ENCODE measurements at places on chromosomes 4 and X.

DNA sequence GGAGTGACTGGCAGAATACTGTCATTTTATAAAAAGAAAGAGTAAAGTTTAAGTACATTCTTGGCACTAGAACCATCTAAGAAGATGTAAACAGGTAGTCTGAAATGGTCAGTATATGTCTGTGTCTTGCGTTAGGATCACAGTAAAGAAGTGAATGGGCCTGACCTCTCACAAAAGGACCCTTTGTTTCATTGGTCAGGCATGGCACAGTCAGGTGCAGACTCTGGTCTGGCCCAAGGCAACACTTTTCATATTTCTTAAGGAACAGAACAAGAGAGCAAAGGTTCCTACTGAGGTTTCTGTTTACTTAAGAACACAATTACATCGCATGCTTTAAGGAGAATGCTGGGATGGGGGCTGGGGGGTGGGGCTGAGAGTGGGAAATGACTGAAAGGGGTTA, 48.1 kb downstream of the RPGR start:
- DNase-seq: no peak

DNA sequence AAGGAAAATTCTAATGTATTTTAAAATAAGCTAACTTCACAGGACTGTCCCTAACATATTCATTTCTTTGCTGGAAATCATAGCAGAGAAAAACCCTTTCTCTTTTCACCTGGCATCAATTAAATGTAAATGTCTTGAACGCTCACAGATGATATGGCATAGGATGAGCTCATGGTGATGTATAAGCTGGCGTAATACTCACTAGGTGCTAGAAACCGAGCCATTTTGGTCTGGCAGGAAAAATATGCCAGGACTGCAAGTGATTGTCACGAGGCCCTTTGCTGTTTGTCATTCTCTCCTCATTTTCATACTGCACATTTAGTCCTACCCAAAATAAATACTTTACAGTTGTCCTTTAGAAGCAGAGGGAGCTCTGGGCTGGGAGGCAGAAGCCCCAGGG, 222.7 kb upstream of the LNX1 start:
- DNase-seq: no peak

DNA sequence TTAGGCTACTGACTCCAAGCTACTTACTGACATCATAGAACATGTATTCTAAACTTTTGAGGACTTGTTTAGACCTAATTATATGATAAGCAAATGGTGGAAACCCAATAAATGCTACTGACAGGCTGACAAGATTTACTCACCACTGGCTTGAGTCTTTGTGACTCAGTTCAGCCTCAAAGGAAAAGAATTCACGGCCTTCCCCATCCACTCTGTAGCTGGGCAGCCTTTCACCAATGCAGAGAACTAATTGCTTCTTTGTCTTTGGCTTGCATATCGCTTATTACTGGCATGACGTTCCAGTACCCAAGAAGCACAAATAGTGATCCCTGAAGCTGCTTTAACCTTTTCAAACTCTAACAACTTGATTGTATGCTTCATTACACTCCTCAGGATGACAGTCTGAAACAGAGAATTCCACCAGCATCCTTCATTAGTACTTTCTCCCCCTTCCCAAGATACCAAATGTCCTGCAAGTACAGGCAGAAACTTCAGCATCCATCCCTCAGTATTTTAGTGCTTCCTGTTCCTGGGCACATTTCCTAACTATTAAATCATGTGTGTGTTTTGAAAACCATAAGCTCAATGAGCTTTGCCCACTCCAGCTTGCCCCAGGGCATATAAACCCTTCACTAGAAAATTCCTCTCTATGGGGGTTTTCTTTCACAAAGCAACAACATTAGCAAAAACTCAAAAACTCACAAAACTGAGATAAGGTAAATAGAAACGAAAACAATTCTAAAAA, 298.1 kb upstream of the SLC7A11 start:
- no peak for DNase-seq

DNA sequence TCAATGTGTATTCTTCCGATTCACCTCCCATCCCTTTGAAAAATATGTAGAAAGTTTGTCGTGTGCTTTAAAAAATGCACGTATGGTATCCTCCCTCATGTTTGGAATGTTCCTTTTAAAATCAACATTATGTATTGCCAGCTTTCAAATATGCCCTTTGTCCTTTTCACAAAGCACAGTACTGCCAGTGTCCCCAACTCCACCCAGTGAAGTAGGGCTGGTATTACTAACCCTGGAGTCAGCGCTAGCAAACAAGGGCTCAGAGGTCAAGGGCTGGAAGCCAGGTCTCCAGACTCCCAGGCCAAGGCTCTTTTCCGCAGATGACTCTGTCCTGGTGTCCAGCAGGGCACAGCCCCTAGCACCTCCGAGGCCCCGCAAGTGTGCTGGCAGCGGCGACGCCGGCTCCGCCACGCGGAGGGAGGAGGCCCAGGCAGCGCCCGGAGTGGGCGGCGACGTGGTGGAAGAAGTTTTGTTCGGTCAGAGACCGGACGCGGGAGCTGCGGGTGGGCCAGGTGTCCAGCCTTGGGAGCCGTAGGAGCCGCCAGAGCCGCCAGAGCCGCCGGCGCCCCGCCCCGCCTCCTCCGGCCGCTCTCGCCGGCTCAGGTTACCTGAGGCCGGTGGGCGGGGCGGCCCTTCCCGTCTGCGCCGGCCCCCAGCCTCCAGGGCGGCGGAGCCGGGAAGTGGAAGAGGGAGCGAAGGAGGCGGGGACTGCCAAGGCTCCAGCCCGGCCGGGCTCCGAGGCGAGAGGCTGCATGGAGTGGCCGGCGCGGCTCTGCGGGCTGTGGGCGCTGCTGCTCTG, at the start of gene IL13RA1:
IL13RA1 (plus strand) TSS at position 720 of the 799 bp plus-strand sequence; CDS start at position 753, 33 bp downstream.
- DNase-seq: no peak

DNA sequence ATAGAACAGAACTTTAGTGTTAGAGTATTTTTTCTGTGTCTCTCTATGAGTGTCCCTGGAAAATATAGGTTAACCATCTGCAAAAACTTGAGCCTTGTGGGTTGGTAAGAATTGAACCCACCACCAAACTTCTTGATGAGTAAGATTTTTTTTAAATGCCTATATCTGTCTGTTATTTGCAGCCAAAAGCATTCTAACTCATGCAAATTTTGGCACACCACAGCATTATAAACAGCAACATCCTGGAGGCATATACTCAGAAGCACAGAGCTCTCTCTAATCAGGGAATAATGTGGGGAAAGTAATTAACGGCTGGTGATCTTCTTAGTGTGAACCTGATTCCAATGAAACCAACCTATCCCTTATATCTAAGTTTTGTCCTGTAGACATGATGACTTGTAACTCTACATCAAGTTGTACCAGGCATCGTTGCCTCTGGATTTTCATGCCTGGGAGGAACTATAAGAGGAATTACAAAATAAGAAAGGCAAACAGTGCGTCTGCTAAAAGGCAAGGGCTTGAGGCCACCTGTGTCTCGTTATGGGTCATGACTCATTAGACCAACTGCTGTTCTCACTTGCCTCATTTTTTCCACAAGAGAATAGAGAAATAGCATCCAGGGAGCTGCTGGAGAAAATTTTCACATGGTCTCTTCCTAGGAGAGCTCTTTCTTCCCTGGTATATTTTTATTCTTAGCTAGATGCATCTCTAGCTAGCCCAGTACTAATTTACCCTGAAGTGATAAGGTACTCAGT, 202.4 kb downstream of the CHIC2 start:
- no peak for DNase-seq

Data from stimulated activated CD8-positive, alpha-beta memory T cell treated with anti-CD3 and anti-CD28 coated beads, Interleukin-7, amount 100 ng/mL, for 4 hours (primary cell).